Fibroblast of the aortic adventitia (primary cell): ENCODE measurements at places on chromosomes 2 and 18. TPM values are rescaled to one million over a fixed set of nuclear protein-coding genes. Genes with fewer than 3 reads are reported as not detected.

DNA sequence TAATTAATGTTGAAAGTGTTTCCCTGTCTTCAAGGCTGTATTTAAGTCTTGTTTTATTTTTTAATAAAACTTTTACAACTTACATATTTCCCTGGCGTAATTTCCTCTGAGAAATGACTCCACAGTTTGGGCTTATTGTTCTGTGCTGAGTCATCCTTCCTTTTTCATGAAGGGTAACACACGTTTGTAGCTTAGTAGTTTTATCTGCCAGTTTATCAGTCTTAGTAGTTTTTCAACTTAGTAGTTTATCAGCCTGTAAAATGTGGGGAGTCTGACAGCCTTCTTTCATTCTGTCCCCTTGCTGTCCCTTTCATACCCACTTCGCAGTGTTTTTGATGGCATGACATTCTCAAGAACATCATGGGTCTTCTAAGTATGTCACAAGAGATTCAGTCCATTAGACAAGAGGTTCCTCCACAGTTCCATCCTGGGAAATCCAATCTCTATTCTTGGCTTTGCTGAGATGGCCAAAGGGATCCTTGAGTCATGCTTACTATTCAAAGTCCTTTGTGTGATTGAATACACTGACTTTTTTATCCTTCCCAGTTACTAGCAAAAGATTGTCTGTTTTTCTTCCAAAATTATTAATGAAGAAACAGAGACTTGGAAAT lies 60.0 kb upstream of the SGPP2 start:
- DNase-seq: peak; percentile 62

DNA sequence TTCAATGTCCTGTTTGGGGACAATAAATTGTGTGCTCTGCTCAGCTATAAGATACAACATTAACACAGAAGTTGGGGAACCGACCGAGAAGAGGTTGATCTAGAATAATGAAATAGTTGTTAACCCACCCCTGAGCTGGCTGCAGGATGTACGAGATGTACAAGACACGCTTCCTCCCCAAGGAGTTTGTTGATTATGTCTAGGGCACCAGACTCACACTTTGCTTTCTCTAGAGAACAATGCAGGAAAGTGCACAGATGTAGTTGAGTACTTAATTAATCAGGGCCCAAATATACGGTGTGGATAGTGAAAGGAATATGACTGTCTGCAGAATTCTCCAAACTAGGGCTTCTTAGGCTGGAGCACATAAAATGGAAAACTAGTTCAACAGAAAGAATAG lies 415.2 kb upstream of the TNP1 start:
- DNase-seq: no peak

DNA sequence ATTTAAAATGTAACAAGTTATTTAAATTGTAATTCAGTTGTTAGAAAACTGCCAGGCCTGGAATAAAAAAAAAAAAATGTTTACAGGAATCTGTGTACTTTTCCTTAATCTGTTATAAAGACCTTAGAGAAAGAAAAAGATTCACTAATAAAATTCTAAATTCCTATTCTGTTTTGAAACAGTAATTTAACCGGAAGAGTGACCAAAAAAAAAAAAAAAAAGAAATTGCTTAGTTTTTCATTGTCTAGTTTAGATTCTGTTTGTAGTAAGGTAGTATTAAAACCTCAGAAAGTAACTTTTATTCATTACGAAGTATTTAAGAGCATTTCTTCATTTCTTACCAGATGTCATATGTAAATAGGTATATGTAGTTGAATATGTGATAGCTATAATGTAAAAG lies 2.5 kb downstream of the REL start:
- DNase-seq: peak; percentile 8

- peak; percentile 31 for DNase-seq
Observed at GRCh38 chr2:226130192-226130591, 669.4 kb downstream of the IRS1 start.

GRCh38 chr2:84940831-84941412 lies 30.0 kb upstream of the KCMF1 start:
- no peak for DNase-seq

DNA sequence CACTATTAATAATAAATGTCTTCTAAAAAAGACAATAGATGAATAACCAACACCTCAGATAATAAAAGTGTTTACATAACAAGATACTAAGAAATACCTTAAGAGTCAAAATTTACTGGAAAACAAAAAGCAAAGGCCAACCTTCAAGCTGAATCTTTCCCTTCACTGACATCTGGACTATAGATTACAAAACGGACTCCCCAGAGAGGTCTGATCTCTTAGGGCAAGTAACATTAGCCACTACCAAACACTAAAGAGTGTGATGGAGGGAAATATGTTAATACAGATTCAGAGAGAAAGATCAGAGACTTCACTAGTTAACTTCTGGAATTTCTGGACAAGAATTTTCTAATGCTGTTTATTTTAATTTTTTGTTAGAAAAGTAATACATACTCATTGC lies 13.9 kb downstream of the CLASP1 start:
- DNase-seq: peak; percentile 26

DNA sequence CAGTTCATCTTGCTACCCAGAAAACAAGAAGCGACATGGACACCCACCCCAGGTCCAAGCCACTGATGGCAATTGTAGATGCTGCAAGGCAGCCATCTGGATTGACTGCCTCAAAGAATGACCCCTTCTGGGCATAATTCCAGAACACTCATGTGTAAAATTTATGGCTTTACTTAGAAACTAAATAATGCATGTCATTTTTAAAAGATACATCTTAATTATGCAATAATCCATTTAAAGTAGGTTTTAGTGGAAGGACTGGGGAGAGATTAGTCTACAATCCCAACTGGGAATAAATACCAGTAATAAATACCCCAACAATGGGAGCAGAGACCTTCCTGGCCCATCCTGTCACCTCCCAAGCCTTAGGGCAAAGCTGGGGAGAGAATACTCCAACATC lies 247.7 kb downstream of the SS18 start:
- DNase-seq: no peak

DNA sequence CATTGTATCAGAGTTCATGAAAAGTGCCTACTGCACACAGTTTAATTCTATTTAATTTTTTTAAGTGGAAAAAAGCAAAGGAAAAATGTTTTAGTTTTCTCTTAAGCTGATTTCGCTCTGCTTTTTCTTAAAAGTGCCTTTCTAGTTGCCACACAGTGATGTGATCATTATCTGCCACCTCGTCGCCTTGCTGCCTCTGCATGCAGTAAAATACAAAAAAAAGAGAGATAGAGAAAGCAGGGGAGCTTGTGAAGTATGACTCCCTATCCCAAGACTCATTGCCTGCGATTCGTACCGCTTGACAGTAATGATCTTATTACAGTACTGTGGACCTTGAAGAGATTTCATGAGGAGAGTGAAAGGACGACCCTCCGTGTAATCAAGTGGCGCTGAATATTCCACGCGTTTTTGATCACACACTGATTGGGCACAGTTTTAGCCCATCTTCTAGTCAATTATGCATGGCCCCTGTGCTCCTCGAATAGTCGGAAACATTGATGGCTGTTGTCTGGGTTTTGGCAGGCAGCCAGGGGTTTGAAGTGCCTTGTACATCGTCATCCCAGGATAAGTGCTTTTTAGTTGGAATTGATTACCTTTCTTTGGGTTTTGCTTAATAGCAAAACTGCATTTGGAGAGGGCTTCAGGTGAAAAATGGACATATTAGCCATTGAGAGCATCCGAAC lies 188.3 kb downstream of the GBX2 start:
- no peak for DNase-seq

GRCh38 chr2:127504552-127505430 lies 21.5 kb downstream of the IWS1 start:
- DNase-seq: no peak

DNA sequence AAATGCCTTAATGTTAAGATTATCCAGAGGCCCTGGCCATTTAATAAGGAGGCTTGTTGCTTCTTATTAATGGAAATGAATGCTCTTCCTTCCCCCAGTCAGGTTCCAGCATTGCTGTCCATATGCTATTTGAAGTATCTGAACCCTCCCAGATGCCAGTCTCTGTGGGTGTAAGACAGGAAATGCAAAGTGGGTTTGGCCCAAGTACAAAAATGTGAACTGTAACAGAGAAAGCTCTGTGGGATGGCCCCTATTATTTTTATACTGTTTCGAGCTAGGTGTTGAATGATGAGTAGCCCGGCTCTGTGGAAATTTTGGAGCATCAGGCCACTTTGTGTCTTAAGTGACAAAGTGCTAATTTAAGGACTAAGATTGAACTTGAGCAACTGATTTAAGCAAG lies 141.0 kb downstream of the UXS1 start:
- peak; percentile 19 for DNase-seq

CENPO gene
- total RNA-seq: 5.5 and 35.3 TPM in 2 replicates

CHRND gene
- not detected in 2 replicates for total RNA-seq

FER1L5 gene
- 0.18 and 0.98 TPM in 2 replicates for total RNA-seq

PSMA8 gene
- total RNA-seq: not detected in 2 replicates

ICA1L gene
- 8.9 TPM in 2 replicates for total RNA-seq

SDC1 gene
- total RNA-seq: 4.6 and 13.0 TPM in 2 replicates

SERPINB7 gene
- 0.27 TPM in 1 of 2 replicates, not detected in the other for total RNA-seq

C2orf15 gene
- total RNA-seq: not detected in 2 replicates
